ENCODE measurements at places on chromosomes 16 and 17.

DNA sequence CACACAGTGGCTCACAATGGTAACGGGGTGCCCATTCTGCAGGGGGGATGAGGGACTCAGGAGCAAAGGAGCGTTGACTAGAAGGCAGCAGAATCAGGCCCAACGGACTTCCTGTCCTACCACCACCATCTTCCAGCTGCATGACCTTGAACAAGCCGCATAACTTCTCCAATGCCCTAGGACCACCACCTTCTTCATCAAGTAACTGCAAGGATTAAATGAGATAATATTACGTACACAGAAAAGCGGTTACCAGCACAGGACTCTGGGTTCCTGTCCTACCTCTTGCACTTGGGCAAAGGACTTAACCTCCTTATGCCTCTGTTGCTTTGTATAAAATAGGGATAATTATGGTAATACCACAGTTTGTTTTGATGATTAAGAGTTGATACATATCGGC, 4.7 kb downstream of the ASPHD1 start:
- no peak for DNase-seq
- H3K27me3 ChIP-seq = no peaks in the 10 kb centered on the region
- no peak overlapping the region for H3K4me3 ChIP-seq

- no peak for DNase-seq
- H3K4me1 ChIP-seq = no peaks in the 10 kb centered on the region
- no peak overlapping the region for H3K4me3 ChIP-seq
- H3K36me3 ChIP-seq = no peaks in the 10 kb centered on the region
- no peaks in the 10 kb centered on the region for H3K27me3 ChIP-seq
These were observed 253.7 kb upstream of the HSBP1 start for GRCh38 chr16:83554096-83554495.

DNA sequence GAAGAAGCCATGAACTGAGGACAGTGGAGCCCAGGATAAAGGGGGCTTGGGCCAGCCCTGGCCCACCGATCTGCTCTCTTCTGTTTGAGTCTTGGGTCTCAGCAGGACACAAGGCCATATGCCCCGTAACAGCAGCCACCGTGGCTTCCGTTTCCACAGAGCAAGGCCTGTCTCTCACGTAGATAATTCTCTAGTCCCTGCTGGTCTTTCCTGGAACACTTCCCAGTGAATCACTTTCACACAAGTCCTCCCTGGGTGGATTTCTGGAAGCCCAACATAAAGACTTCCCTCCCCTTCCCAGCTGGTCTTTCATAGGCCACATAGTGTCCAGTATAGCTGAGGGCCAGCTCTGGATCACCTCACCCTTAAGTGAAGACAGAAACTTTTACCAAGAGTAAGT, 19.9 kb upstream of the C16orf78 start:
- H3K4me3 ChIP-seq = no peak overlapping the region
- no peaks in the 10 kb centered on the region for H3K27me3 ChIP-seq
- no peak for DNase-seq
- H3K36me3 ChIP-seq = no peaks in the 10 kb centered on the region
- no peak overlapping the region for H3K27ac ChIP-seq
- no peaks in the 10 kb centered on the region for H3K4me1 ChIP-seq

DNA sequence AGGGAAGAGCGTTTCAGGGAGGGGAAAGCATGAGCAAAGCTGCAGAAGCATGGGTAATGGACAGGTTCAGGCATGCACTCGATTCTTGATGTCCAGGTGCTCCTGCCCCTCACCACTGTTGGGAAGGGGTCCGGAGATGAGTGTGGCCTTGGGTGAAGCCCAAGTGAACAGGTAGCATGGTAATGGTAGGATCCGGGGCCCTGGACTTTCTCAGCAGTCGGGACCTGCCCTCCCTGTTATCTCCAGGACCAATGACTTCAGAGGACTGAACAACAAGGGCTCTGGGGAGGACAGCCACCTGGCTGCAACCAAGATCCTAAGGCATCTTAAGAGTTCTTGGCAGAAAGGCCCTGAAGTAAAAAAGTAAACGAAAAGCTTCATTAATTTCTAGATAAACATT, 306.8 kb downstream of the CPPED1 start:
- DNase-seq = no peak
- H3K27ac ChIP-seq = no peak overlapping the region
- H3K36me3 ChIP-seq = no peaks in the 10 kb centered on the region
- no peaks in the 10 kb centered on the region for H3K4me1 ChIP-seq

DNA sequence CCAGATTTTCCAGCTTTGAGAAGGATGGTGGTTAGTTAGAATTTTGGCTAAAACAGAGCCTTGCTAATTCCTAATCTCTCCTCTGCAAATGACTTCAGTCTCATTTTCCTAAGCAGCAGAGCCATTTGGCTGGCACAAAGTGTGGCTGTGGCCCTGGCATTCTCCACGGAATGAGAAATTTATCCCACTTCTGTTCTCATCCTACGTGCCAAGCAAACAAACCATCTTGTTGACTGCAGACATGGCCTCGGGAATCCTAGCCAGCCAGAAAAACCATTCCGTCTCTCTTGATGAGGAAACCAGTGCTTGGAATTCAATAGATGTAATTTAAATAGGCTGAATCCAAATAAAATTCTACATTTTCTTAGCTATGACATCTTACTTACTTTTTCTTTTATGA, 34.1 kb upstream of the ELAC2 start:
- H3K36me3 ChIP-seq = no peaks in the 10 kb centered on the region
- no peak overlapping the region for H3K27ac ChIP-seq

DNA sequence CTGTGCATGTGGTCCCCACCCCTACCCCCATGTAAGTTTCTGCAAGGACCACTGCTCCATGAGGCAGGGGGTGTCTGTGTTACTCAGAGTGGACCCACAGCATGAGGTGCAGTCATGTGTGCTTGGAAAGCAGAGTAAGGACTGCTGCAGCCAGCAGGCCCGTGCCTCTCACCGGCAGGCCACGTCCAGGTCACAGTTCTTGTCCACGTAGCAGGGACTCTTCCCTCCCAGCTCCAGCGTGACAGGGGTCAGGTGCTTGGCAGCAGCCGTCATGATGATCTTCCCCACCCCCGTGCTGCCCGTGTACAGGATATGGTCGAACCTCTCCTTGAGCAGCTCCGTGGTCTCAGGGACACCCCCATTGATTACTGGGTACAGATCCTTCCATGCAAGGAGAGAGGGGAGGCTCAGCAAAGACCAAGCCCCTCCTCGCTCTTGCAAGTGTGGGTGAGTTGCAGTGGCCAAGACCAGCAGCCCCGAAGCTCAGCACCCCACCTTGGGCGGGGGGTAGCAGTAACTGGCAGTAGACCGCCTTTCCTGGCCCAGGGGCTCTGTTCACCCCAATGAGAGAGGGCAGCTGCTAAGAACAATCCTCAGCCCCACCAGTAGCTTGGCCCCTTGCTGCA, 6.2 kb downstream of the ALDH3A1 start:
- peaks cover 6% of the 10 kb centered on the region for H3K4me1 ChIP-seq
- no peak for DNase-seq
- no peak overlapping the region for H3K4me3 ChIP-seq
- H3K27me3 ChIP-seq = no peaks in the 10 kb centered on the region
